Urothelium cell line (cell line): ENCODE measurements at places on chromosomes 13 and 19.

DNA sequence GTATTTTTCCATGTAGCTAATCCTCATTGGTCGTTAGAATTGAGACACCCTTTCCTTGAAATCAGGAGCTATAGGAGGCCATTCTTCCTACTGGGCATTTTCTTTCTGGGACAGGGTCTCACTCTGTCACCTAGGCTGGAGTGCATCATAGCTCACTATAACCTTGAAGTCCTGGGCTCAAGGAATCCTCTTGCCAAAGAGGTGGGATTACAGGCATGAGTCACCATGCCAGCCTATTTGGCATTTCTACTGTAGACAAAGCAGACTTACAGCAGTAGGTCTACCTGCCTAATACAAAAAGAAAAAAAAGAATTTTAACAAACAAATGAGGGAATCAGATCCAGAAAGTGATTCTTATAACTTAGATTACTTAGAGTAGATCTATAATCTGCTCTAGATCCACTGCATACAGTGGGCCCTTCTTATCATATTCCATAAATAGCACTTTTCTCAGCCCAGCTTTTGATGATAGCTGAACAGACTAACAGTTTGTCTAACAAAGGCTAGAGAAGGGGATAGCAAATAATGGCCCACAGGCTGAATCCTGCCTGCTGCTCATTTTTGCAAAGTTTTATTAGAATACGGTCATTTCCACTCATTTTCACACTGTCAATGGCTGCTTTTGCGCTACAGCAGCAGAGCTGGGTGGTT is 36.7 kb upstream of the USPL1 start:
- no peak for DNase-seq

DNA sequence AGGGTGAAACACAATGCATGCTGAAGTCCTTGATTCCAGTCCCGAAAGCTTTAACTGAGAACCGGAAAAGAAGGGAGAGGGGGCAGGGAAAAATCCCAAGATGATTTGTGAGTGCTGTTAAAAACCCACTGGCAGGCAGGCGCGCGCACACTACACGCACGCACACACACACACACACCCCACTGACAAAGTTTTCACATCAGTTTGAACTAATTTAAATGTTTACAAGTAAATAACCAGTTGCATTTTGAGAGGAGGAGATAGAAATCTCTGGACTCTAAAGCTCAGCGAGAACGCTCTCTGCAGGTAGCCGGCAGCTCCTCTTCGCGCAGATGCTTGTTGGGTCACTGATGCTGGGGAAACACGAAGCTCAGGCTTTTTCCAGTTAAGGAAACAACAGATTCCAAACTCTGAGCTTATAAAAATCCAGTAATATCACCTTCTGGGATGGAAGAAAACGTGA is 818 bp upstream of the SLITRK1 start:
- DNase-seq: no peak

GRCh38 chr13:73179650-73180274 is 121.0 kb downstream of the KLF5 start:
- no peak for DNase-seq

DNA sequence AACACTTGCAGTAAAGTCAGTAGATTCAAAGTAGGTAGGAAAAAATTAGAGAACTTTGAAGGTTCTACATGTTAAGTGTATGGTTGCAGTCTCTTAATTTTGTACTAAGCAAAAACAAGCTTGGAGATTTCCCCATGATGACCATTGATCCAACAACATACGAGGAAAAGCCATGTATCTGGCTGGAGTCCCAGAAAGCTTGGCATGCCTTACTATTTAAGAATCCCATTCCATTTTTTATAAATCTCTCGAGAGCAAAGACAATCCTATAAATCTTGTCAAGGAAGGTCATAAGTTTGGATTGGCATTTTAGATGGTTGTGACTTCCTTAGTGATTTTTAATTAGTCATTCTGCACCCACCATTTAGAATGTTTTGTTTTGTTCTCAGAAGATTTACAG is 495.9 kb downstream of the GPC5 start:
- no peak for DNase-seq

DNA sequence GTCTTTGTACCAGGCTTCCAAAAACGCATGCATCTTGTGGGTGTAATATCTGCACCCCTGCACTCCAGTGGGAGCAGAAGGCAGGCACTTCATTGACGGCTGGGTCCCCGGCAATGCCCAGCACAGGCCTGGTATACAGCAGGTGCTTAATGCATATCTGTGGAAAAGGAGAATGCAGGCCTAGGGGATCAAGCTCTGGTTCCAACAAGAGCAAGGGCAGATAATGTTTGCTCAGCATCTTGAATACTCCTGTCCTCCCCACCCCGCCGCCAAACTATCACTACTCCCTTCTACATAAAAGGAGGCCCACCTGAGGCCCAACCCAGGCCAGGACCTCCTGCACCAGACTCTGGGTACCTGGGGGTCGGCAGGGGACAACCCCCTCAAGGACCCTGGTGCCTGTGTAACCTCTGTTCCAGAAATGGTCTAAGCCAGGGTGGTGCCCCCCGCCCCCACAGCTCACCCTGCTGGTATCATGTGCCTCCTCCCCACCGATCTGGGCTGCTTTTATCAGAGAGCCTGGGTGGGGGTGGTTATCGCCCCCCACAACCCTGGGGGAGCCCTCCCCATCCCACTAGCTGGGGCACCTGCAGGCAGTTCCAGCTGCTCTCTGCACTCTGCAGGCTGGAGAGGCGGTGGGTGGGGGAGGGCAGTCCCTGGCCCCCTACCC is 4.8 kb downstream of the KLF16 start:
- no peak for DNase-seq

DNA sequence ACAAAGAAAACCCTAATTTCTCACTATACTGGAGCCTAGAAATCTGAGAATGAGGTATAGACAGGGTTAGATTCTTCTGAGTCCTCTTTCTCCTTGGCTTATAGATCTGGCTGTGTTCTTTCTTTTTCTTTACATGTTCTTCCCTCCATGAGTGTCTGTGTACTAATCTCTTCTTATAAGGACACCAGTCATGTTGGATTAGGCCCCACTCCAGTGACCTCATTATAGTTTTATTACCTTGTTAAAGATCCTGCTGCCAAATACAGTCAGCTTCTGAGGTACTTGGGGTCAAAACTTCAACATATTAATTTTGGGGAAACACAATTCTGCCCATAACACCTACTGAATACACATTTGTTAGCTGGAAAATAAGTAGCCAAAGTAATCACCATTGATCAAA is 302.6 kb downstream of the PCDH9 start:
- DNase-seq: no peak

GRCh38 chr13:41040584-41041334 is 20.6 kb upstream of the WBP4 start:
- no peak for DNase-seq

- no peak for DNase-seq
Measured at GRCh38 chr13:59437544-59438301, 726.0 kb downstream of the DIAPH3 start.

DNA sequence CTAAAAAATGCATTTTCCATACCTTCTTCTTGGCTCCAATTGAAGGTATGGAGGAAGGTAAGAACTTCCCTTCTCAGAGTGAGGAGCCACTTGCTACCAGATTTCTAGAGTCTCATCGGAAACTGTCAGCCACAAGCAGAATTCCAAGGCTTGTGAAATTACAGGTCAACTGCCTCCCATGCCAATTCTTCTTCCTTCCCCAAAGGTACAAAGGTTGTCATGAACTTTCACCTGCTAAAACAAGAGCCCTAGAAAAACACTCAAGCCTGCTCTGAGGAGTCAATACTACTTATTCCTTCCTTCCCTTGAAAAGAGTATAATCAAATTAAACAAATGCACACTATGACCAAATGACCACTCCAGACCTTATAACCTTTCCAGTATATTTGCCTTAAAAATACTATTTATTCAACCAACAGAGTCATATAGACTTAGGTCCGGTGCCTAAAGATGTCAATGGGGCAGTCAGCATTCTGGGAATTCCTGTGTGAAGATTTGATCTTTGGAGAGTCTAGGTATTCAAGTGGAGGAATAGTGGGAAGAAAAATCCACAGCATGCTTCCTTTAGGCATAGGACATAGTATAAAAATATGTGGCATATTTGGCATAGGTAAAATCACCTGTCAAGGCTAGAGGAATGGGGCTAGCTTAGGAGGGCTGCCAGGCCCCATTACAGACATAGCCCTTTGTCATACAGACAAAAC is 539.3 kb downstream of the LIG4 start:
- no peak for DNase-seq

DNA sequence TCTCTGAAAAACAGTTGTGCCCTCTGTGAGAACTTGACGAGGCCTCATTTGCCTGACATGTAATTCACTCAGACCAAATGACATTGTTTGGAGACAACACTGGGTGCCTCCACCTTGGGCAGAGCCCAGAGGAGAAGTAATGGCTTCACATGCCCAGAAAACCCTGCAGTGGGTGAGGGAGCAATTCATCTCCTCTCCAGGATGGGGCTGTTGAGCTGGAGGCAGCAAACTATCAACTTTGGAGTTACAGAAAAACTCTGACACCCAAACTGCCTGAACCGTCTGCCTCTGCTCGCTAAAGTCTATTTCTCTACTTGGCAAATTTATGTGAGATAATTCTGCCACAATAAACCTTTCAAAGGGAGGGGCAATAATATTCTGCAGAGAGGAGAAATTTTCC is 146.9 kb downstream of the DCLK1 start:
- no peak for DNase-seq

DNA sequence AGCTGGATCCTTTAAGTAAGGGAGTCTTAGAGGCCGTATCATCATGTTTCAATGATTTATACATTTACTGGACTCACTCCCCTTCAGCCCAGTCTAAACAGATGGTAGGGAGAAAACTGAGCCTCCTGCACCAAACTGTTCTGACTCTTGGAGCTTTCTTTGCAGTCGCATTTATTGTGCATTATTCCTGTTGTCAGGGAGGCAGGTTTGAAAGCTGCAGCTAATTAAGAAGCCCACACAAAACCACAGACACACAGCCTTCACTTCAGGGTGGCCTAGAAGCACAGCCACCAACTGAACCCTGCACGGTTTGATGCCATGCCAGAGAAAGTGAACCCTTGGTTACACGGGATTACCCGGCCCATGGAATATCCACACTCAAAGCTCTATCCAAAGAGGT is 911.0 kb downstream of the UQCRFS1 start:
- no peak for DNase-seq

GRCh38 chr13:26011996-26012821 is 39.6 kb downstream of the SHISA2 start:
- no peak for DNase-seq

- no peak for DNase-seq
Measured at GRCh38 chr13:40316301-40316700, 350.1 kb downstream of the FOXO1 start.

DNA sequence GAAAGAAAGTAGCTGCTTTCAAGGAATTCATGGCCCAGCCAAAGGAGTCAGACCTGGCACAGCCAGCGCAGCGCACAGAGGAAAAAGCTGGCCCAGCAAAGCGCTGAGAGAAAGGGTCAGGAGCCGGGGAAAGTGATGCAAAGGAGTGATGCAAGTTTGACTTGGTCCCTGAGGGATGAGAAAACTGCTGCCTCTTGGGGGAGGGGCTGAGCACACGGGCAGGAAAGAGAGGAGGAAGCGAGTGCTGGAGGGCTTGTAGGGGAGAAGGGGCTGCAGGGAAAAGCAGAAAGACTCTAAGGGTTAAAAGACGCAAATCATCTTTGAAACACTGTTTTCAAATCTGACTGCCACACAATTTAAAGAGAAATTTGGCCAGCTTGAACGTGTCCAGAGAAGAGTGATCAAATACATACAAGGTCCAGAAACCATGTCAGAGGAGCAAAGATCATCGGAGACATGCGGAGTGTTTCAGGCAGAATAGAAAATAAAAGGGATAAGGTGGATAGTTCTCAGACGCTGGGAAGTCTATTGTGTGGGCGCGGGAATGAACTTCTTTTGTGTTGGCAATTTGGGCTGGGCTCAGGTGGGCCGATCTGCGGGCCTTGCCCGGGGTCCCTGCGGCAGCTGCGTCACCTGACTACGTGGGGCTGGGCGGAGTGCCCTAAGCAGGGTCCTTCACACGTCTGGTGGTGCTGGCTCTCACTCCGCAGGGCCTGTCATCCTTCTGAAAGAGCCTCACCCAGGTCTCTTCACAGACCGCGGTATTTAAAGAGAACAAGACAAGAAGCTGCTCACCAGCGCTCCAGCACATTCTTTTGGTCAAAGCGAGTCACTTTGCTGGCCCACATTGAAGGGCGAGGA is 18.1 kb downstream of the N4BP2L1 start:
- DNase-seq: no peak

- DNase-seq: no peak
Measured at GRCh38 chr19:19459707-19460251, 54.3 kb downstream of the GATAD2A start.

DNA sequence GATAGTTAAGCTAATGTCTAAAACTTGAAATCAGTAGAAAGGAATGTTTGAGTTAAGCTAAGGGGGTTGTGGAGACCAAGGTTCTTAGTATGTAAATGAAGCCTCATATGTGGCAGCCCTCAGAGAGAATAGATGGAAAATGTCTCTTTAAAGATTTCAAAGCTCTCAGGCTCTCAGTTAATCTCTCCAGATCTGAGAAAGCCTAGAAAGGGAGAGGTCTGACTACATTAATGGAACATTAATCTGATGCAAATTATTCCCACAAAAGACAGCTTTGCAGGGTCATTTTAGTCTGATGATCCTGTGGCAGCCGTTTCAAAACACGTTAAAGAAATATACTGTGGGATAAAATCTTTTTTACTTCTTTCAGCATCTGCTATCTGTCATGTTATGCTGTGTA is 267.0 kb downstream of the SLC7A1 start:
- DNase-seq: no peak

DNA sequence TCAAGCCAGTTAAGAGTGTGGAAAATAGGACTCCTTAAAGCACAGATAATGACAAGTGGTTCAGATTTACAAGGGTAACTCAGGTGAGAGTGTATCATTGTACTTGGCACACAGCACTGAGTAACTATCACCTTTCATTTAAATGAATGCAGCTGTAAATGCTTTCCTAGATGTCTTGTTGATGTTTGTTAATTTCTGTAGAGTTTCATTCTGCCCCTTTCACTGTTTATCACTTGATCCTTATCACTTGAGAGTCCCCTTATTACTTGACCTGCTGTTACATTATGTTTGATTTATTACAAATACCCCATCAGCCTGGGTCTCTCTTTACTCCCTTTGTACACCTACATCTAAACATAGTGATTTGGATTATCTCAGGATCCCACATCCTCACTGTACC is 38.1 kb upstream of the ZNF527 start:
- no peak for DNase-seq

- no peak for DNase-seq
Measured at GRCh38 chr13:73268306-73268705, 209.5 kb downstream of the KLF5 start.

DNA sequence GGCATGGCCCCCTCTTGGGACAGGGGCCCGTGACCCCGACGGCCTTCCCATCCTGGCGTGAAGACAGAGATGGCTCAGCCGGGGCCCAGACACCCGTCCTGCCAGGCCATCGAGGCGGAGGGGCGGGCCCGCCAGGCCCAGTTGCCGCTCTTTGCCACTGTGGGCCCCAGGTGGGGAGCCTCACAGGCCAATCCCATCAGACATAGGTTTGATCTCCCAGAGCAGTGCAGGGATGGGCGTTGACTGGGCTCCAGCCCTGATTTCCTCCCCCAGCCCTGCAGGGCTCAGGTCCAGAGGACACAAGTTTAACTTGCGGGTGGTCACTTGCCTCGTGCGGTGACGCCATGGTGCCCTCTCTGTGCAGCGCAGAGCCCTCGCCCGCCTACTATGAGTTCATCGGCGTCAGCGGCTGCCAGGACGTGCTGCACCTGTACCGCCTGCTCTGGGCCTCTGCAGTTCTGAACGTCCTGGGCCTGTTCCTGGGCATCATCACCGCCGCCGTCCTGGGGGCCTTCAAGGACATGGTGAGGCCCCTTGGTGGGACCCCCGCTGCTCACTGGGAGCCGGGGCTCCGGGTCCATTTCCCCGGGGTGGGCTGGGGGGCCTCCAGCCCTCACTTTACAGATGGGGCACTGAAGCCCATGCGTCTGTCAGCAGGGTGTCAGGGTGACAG is 42.4 kb downstream of the TMEM255B start:
- DNase-seq: no peak
